ENCODE measurements at places on chromosomes 1 and 21. TPM values are rescaled to one million over a fixed set of nuclear protein-coding genes. Genes with fewer than 3 reads are reported as not detected.

DNA sequence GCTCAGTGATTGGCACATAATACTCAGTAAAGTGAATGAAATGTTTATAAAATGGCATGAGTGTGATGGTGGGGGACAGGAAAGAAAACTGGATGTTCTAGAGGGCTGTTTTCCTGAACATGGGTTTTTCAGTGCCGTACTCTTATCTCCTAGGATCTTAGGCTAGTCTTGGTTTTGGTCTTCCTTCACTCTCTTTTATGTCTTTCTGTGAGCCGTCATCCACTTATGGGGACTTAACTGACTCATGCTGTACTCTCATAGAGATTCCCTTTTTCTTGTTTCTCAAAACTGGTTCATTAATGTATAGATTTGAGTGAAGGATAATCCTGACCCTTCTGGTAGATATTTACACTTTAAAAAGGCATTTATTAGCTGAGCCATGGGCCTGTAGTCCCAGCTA lies 16.6 kb downstream of the AGO3 start:
- DNase-seq: no peak

Gene MEGF6
- 2.6 TPM for total RNA-seq

- DNase-seq: no peak
Observed at GRCh38 chr1:236353813-236354212, 40.3 kb upstream of the EDARADD start.

- no peak for DNase-seq
Observed at GRCh38 chr1:27590917-27591508, 12.9 kb downstream of the AHDC1 start.

- no peak for DNase-seq
Observed at GRCh38 chr1:242140836-242141235, 141.9 kb upstream of the MAP1LC3C start.

Data from activated CD4-positive, alpha-beta T cell treated with anti-CD3 and anti-CD28 coated beads for 36 hours (primary cell).